ENCODE measurements at places on chromosomes 6 and 20.

- no peak overlapping the region for H3K4me3 ChIP-seq
- no peak overlapping the region for H3K27ac ChIP-seq
- no peaks in the 10 kb centered on the region for H3K27me3 ChIP-seq
- no peak for DNase-seq
Measured at GRCh38 chr20:63682384-63683139, 13.9 kb upstream of the TNFRSF6B start.

GRCh38 chr6:17665132-17665531 lies 41.6 kb downstream of the NUP153 start:
- no peak for DNase-seq
- H3K4me1 ChIP-seq, result peaks cover 18% of the 10 kb centered on the region
- H3K36me3 ChIP-seq, result peaks cover 57% of the 10 kb centered on the region
- no peaks in the 10 kb centered on the region for H3K27me3 ChIP-seq
- no peak overlapping the region for H3K4me3 ChIP-seq

DNA sequence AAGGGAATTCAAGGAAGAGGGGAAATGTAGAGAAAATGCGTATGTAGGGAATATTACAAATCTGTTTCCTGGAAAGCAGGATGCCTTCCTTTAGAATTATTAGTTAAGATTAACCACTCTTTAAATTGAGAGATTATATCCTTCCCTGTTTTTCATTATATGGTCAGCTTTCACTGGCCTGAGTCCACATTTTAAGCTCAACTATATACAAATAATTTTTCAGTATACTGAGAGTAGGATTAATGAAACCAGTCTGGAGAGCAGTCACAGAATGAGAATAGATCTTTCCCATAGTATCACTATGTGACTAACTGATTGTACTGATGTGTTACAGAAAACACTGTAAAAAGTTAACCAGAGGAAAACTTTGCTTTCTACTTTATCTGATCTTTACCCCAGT lies 306.3 kb downstream of the LAMA2 start:
- no peaks in the 10 kb centered on the region for H3K4me1 ChIP-seq
- peaks cover 2% of the 10 kb centered on the region for H3K27me3 ChIP-seq
- H3K4me3 ChIP-seq, result no peak overlapping the region
- H3K36me3 ChIP-seq, result no peaks in the 10 kb centered on the region

DNA sequence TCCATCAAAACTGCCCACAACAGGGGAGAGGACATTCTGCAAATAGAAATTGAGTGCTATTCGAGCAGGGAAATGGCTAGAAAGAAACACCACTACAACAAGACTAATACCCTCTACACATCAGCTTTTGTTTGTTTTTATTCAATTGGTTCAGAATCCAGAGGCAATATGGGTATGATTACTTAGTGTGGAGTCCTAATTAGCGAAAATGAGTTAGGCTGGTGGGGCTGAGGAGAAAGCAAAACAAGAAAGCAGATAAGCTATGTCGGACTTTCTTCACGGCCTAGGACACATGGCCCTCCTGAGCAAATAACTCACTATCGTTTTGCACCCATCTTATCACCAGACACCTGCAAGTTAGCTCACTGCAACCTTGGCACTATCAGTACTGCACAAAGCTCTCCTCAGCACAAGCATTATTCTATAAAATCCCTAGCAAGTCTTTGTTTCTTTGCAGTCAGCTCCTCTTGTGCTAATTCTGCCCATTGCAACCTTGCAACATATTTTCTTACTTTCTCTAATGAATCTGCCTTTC lies 31.3 kb upstream of the SH3BGRL2 start:
- DNase-seq, result no peak
- H3K4me1 ChIP-seq, result no peaks in the 10 kb centered on the region
- no peak overlapping the region for H3K27ac ChIP-seq
- no peak overlapping the region for H3K4me3 ChIP-seq
- H3K36me3 ChIP-seq, result no peaks in the 10 kb centered on the region

DNA sequence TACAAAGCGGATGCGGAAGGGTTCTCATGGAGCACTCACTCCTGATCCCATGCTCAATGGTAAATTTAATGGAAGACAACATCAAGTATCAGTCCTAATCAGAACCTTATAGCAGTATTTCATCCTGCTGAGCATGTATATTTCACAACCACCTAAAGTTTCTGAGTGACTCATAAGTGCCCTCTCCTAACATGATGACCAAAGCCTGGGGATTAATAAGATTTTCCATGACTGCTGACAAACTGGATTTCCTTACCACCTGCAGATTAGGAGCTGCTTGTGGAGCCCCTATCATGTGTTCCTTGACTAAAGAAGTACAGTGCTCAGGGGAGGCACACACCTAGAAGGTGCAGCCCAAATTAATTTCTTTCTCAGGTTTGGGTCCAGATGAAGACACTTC lies 112.8 kb downstream of the INSM1 start:
- peaks cover 21% of the 10 kb centered on the region for H3K4me1 ChIP-seq
- DNase-seq, result no peak
- no peak overlapping the region for H3K4me3 ChIP-seq
- peak overlapping the region; percentile 61 for H3K27ac ChIP-seq
- peaks cover 11% of the 10 kb centered on the region for H3K36me3 ChIP-seq
